Stimulated activated CD8-positive, alpha-beta memory T cell treated with anti-CD3 and anti-CD28 coated beads, Interleukin-4, amount 100 ng/mL, for 1 hour (primary cell): ENCODE measurements at places on chromosomes 13 and 19.

DNA sequence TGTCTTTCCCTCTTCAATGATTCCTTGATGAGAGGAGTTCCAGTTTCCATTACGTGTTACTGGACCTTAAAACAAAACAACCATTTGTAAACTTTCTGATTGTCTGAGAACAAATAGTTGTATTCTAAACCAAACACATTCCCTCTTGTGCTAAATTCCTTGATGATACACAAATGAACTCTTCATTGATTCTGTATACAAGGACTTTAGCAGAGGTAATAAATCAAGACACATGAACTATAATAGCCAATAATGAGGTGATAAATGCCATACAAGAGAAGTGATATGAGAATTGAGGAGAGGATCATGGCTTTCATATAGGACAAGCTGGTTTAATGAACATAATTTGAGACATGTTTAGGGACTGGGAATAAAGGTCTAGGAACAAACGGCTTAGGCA is 13.5 kb upstream of the GPC5 start:
- no peak for DNase-seq

- DNase-seq: no peak
These were observed 2.9 kb downstream of the RPS11 start for GRCh38 chr19:49499030-49499670.

DNA sequence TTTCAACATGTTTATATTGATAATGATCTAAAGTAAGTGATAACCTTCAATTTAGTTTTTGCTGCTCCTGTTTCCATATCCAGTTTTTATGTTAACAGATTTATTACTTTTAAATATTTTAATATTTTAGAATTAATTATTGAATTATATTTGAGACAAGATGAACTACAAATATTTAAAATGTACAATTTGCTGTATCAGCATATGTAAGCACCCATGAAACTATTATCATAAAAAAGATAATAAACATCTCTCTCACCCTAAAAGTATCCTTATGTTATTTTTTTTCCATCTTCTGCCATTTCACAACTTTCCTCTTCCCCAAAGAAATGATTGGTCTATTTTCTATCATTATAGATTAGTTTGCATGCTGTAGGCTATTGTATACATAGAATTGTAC is 1426.6 kb upstream of the PRR20A start:
- DNase-seq: no peak

DNA sequence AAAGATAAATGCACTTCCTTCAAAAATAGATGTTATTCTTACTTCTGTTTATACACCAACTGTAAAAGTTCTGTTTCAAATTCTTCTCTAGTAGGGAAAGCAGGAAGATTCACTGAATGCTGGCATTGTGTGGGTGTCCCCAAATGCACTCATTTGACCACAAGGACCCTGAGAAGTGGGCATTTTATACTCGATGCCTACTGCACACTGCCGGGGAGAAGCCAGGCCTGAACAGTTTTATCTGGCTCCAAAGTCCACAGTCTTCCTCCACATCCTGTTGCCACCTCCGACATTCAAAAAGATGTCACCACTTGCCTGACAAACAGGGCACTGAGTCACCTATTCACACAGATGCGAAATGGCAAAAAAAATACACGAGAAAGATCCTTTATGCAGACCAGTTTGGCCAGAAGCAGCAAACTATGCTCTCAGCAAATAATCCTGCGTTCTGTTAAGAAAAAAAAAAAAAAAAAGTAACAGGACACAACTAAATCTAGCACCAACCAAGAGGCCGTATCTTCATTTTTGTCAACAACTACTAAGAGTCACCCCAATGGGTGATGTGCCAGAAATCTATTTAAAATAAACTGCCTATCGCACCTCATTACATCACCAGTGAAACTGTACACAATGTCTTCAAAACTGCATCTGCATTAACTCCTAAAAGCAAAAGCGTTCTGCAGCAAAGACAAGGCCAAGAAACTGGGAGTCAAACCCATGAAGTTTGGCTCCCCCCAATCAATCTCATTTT is 6.2 kb downstream of the ZC3H4 start:
- no peak for DNase-seq

- no peak for DNase-seq
These were observed 6.8 kb upstream of the FRY start for GRCh38 chr13:32024750-32025149.

- DNase-seq: no peak
These were observed 17.9 kb downstream of the PPP1R37 start for GRCh38 chr19:45110851-45111266.

- no peak for DNase-seq
These were observed 465.9 kb upstream of the ATXN8OS start for GRCh38 chr13:69641773-69642172.

- DNase-seq: no peak
These were observed at the start of gene PLVAP for GRCh38 chr19:17376935-17377600. TSS of gene PLVAP (minus strand) at chr19:17377342. CDS start at chr19:17377288, 54 bp downstream.
